ENCODE measurements at places on chromosomes 3 and 15.
A peak's percentile ranks its signal among the peaks of the same experiment; 100 is the strongest.

- no peak for DNase-seq
Observed at GRCh38 chr3:55525436-55525835, 38.3 kb upstream of the WNT5A start.

DNA sequence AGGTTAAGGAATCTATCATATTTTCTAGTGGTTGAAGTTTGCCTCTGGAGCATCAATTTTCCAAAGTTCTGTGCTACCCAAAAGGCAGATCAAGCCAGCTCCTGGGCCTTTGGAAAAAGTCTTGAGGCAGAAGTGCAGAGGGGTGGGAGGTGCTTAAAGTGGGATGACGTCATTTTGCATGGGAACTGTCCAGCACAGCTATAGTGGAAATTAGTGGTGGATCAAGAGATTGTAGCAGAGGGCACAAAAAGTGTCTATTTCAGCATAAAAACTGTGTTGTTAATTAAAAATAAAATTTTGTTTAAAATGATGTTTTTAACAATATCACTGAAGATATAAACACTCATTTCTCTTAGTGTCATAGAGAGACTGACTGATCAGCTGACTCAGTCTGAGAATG is 221.9 kb downstream of the LRRN1 start:
- DNase-seq, result peak; percentile 10

DNA sequence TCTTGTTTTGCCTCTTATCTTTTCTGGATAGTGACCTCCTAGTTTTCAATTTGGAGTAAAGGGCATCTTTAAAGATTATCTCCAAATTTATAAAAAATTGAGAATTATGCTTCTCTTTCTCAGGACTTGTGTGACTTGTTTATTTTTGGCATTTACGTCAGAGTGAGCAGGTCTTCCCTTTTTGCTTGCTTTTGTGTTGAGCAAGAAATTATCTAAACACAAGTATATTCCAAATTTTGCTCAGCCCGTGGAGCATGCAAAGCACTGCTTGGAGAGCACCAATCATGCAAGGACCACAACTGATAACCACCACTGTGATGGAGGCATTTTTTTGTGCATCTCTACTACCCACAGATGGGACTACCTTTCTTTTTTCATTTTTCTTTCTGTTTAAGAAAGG is 7.1 kb downstream of the SLC25A26 start:
- DNase-seq, result no peak

DNA sequence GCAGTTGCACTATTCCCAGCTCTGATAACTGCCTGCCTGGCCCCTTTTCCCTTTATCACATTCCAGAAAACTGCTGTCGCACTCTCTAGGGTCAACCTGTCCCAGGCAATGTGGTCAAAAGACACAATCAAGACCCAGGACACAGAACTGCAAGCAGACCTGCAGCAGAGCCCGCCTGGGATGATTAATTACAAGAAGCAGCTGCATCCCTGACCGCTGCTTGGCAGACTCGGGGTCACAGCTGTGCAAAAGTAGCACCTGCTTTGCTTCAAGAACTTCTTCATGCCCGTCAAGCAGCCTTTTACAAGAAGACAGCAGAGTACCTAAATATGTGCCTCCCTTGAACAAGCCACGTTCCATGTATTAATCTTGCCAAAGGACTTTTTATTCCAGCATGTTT is 120.0 kb upstream of the ST8SIA2 start:
- no peak for DNase-seq

- no peak for DNase-seq
Observed at GRCh38 chr3:109184726-109185125, 48.2 kb downstream of the C3orf85 start.

DNA sequence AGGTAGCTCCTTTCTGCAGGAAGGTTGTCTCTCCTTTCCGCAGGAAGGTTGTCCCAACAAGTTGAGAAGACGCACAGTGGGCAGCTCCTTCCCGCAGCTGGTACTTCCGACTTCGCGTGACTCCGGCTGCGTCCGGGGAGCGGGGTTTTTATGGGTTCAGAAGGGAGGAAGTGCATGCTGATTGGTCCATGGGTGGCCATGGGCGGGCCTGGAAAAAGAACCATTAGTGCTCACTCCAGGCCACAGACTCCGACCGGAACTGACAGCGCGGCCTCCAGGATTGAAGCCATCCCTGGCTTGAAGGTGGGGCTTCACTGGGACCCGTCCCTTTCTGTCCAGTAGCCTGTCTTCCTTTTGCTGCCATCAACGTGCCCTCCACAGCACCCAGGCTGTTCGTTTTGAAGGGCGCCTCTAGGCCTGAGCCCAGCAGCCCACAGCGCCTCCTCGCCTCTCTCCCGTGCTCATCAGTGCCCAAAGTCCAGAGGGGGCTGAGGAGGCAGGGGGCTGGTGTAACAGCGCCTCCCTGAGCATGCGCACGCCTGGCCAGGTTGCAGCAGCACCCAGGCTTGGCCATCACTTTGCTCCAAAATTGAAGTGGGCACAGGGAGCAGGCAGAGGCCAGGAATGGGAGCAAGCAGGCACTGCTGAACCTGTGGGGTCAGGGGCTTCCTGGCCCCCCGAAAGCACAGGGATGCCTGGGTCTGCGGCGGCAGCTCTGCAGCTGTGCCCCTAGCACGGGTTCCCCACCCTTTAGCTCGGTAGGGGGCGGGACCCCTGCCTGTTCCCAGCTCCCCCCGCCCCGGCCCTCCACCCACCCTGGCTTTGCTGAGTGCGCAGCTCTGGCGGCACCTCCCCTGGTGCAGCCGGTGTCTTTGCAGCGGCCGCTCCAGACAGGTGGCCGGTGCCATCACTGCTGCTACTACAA is 330.6 kb upstream of the MCTP2 start:
- no peak for DNase-seq

GRCh38 chr3:179723617-179724016 is 70.8 kb downstream of the USP13 start:
- DNase-seq, result no peak

- DNase-seq, result no peak
Observed at GRCh38 chr15:51965691-51966090, 5.9 kb downstream of the LEO1 start.

DNA sequence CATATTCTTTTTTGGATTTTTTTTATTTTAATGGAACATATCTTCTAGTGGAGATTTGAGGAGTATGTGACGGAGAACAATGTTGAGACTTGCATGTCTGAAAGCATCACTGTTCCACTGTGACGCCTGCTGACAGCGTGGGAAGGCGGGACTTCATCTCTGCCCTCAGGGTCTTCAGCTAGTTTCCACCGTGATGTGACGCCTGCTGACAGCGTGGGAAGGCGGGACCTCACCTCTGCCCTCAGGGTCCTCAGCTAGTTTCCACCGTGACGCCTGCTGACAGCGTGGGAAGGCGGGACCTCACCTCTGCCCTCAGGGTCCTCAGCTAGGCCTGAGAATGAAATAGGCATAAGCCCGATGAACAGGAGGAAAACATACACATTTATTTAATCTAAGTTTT is 70.7 kb downstream of the LMLN start:
- no peak for DNase-seq

Measured in ACHN (cell line).